ENCODE measurements at places on chromosomes 1 and 21.

- no peak for DNase-seq
Measured at GRCh38 chr1:206821493-206821892, 43.9 kb upstream of the IL20 start.

- no peak for DNase-seq
Measured at GRCh38 chr1:114023377-114023776, 44.1 kb downstream of the OLFML3 start.

- no peak for DNase-seq
Measured at GRCh38 chr1:183877053-183877720, 72.3 kb downstream of the RGL1 start.

DNA sequence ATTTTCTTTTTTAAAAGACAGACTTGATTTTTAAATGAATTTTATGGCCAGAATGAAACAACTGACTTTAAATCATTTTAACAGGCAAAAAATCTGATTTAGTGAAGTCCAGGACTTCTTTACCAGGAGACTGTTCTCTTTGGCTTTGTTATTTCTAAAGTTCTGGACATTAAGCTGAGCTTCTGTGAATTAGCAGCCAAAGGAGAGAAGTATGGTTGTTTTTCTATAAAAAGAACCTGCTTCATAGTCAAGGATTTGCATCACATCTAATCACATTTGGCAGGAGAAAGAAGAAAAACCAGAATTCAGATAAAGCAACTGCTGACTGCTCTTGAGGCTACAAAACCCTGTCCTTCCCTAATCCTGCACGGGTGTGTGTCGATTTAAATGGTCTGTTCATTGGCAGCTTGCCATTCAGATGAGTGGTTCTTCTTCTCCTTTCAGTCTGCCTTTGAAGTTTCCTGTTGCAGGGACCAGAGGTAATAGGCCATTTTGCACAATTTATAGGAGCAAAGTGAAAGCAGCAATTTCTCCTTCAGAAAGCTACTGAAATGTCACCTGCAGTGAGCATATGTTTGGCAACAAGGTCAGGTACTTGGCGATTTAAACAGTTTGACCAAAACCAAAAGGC lies 215.4 kb downstream of the OLFM3 start:
- DNase-seq = no peak

DNA sequence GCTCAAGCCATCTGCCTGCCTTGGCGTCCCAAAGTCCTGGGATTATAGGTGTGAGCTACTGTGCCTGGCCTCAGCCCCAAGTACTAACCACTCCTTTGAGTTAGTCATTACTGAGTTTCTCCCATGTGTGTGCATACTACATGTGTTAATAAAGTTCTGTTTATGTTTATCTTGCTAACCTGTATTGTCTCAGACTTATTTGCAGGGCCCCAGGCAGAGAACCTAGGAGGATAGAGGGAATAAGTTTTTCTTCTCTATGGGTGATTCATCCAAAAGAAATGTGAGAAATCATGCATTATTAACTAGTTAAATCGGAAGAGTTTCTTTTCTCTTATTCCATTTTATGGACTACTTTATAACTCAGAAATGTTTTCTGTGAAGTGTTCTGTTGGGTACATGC lies 203.9 kb upstream of the CACYBP start:
- no peak for DNase-seq
